Stimulated activated CD8-positive, alpha-beta memory T cell treated with anti-CD3 and anti-CD28 coated beads, Interleukin-15, amount 100 ng/mL, for 4 hours (primary cell): ENCODE measurements at places on chromosomes 1 and 21.

DNA sequence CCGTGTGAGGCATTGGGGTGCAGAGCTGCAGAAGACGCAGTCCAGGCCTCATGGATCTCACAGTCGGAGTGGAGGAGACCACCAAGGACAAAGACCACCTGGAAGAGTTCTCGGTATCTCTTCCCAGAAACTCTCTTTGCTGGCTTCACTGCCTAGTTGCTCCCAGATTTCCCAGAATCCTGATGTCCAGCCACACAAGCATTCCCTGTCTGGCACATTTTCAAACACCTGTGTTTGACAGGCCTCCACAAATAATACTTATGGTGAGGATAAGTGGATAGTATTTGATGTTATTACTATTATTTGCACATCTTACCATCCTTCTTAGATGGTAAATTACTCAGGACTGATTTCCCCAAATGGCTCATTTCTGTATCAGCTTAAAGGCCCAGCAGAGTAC lies 27.7 kb upstream of the KANK4 start:
- DNase-seq = no peak

DNA sequence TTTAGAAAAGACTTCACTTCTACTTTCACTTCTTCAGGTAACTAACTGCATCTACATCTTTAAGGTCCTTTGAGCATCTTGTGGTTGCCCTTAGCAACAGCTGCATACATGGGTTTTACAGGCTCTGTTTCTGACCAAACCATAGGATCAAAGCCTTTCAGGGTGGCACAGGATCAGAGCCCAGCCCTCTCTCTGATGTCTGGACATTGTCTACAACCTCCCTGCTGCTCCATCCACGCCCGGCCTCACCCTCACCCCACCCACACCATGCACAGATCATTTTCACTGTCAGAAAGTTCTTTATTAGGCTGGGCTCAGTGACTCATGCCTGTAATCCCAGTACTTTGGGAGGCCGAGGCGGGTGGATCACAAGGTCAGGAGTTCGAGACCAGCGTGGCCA lies 5.2 kb downstream of the NCF2 start:
- DNase-seq = no peak

DNA sequence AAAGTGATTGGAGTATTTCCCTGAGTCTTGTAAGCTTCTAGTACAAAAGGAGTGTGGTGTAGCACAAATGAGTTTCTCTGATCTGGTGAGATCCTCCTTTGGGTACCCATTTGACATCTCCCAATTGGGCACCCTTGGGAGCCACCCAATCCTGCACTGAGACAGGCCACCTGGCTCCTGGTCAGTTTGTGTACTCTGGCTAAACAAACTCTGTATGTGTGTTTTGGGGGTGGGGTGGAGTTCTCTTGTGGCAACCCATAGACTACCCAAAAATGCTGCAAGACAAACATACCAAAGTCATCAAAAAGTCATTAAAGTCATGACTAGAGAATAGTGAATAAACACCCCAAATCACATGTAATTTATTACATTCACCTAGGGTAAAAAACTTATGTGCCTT lies 8.4 kb upstream of the HIVEP3 start:
- DNase-seq = no peak

DNA sequence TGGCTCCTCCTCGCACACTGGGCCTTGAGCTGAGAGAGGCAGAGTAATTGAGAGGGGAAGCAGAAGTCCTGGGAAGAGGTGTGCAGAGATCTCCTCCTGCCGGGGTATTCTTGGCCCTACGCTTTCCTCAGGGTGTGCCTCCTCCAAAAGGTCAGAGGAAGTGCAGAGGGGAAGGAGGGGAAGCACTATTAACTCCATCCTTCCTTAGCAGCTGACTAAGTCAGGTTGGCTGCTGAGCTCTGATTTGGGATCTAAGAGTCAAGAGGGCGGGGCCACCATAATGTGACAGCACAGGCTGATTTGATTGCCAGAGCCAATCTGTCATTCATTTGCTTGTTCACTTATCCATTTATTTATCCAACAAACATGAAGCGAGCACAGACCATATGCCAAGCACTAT lies 12.3 kb downstream of the ATP2B4 start:
- no peak for DNase-seq

DNA sequence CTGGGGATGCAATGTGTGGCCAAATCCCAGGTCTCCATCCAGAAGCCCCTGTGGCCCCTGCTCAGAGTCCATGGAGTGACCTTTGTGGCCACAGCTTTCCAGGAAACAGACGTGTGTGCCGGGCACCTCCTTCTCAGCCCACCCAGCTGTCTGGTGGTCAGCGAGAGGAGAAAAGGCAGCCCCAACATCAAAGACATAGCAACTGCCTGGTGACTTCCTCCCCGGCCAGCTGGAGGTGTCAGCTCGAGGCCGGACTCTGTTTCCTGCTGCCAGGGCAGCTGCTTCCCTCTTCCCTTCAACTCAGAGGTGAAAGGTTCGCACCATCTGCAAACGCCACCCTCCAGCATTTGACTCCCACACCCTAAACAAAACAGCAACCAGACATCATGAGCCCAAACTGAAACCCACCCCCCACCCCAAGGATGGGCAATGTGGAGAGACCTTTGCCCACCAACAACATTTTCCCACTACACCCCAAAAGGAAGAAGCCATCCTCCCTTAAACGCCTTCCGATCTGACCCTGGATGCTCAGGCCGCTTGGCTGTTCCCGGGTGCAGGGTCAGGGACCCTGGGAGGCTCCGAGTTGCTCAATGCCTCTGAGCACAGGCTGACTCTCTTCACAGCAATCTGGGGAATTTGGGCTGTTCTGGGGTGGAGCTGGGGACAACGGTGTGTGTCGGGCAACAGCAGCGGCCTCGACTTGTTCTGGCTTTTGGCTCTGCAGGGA lies 162.3 kb downstream of the PSMG1 start:
- no peak for DNase-seq

DNA sequence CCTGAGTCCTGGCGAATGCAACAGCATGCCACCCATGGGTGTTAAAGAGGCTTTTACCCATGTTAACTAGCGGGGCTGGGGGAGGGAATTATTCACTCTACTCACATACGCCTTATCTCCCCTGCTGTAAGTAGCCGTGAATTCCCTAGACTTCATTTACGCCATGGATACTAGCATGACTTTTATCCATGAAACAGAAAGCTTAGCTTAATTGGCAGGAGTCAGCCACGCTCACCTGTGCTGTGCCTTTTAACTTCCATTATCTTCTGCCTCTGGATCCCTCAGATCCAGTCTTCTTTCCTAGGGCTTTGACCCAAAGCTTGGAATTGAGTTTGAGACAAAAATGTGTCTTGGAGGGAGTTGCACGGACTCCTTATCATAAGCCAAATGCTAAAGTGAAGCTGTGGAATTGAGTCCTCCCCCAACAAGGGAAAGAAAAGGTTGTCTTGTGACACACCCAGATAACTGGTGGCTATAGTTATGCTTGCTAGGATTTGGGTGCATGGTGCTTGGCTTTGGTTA lies 9.7 kb upstream of the NASP start:
- no peak for DNase-seq

DNA sequence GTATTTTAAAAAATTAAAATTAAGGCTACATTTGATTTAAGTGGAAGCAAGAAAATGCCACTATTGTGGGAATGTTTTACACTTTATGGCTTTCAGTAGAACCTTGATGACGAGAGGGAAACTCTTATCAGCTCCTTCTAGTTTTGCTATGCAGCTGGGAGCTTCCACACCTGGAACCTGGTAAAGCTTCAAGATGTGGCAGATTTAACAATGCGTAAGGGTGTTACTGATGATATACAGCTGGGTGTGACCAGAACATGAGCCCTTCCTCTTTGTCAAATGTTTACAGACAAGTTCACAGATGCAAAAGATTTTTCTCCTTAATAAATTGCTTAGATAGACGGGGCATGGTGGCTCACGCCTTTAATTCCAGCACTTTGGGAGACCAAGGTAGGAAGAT lies 20.3 kb downstream of the TTC13 start:
- no peak for DNase-seq

GRCh38 chr1:118223426-118223825 lies 38.4 kb upstream of the SPAG17 start:
- DNase-seq = no peak

DNA sequence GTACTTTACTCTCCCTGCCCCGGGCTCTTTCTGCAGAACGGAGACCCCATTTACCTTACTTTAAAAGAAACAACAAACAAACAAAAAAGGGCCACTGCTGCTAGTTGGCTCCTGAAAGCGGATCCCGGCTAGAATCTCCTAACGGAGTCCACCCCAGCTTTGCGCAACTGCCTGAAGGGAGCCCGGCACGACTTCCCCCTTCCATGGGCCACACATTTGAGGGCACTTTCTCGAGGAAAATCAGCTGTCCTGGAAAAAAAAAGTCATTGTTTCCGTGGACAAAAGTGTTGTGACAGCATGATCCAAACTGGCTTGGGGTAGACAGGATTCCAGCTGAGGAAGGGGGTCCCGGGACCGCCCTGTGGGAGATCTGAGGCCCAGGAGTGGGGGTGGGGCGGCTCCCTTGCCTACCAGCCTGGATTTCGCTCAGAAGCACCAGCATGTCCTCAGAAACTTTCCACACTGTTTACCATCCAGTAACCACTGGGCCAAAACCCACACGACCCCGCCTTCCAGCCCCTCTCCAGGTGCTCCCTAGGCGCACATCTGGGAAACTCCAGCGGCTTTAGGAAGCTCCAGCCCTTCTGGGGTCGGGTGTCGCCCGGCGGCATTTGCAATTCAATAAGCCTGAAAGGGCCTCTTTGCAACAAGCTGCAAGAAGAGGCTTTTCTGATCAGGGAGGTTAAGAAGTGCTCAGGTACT lies 4.8 kb downstream of the RIPK4 start:
- no peak for DNase-seq

DNA sequence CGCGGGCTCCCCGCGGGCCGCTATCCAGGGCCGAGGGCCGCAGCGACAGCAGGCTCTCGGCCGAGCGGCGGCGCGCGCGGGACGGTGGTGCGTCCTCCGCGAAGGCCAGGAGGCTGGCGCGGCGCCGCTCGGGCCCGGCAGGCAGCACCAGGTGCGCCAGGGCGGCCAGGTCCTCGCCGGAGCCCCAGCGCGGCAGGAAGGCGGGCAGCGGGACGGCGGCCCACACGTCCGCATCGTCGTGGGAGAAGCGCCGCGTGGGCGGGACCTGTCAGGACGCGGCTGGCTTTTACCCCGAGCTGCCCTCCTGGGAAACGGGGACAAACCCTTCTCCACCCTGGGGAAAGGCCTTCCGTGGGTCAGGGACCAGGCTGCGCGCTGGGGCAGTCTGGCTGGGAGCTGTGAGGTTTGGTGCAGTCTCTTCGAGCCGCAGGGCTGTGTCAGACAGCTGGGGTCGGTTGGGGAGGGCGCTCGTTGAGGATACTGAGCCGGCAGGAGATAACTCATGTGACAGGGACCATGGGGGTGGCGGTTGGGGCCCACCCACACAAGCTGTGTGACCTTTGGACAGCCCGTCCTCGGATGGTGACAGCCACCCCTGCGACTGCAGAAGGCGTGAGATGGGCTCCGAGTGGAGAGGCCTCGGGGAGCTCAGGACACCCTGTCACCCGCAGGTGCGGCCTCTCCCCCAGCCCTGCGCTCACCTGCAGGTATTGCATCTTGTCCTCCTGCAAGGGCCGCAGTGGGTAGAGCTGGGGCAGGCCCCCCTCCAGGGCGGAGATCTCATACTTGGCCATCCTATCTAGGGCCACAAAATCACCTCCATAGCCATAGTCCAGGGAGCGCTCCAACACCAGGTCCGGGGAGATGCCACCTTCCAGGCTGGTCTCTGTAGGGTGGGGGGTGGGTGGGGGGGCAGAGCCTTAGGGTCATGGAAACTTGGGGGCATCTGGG lies 6.0 kb downstream of the HES3 start:
- DNase-seq = no peak

DNA sequence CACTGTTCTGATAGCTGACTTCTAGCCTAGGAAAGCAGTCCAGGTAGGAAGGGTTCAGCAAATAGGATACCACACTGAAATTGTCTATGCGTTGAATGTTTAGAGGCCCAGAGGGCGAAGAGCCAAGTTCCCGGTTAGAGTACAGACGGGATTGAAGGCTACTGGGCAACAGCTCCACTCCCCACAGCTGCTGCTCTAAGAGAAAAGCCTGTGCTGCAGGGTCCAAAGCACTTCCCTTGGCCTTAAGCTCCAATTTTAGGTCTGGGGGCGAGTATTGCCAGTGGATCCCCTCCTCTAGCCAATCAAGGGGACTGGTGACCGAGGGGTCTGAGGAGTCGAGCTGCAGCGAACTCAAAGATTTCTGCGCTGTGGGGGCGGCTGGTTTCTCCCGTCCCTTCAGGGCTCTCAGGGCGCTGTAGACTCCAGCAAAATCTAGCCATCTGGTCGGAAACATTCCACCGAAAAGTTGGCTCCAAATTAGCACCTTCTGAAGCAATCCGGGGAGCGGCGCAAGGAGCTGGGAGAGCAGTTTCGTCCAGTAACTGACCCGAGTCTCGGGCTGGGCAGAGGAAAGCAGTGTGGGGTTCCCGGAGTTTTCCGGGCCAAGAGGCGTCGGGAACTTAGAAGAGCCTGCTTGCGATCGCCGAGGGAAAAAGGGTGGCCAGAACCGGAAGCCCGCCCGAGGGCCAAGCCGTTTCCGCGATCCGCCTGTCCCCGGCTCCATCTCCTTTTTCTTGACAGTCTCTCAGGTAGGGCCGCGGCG lies 748 bp downstream of the PPP1R15B start:
- no peak for DNase-seq

DNA sequence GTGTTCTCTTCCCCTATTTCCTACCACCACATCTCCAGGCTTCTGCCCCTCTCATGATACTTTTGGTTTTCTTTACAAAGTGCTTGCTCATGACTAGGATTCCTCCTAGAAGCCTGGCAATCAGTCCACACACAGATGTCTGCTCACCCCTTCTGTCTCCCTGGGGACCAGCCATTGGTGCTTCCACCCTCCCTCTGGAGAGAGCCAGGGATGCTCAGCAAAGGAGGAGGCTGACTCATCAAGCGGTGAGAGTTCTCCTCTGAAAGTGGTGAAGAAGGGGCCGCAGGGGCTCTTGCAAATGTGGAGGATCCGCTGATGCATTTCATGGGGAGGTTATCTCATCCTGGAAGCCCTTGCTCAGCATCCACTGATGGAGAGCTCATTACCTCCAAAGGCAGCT lies 14.5 kb downstream of the NT5C1A start:
- no peak for DNase-seq

GRCh38 chr1:233738396-233738795 lies 124.5 kb downstream of the KCNK1 start:
- DNase-seq = no peak

GRCh38 chr1:145696630-145696960 lies 10.6 kb downstream of the PDZK1 start:
- DNase-seq = no peak

DNA sequence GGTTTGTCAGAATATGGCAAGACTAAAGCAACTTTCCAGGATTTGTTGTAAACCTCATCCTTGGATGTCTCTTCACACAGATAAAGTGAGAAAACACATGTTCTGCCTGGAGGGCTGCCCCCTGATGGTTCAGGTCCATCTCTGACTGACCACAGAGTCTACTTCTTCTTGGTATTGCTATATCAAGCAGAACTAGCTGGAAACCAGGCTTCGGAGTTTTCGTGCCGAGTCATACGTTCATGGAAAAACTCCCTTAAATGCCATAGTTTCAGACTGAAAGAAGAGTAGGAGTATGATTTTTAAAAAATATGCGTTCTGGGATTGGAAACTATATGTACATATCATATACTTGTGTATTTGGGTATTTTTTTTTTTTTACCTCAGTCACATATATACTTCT lies 5.8 kb downstream of the OR10T2 start:
- no peak for DNase-seq

- no peak for DNase-seq
These were observed 23.6 kb upstream of the GBP1 start for GRCh38 chr1:89088572-89088971.
